ENCODE measurements at places on chromosomes 6 and 20. TPM values are rescaled to one million over a fixed set of nuclear protein-coding genes. Genes with fewer than 3 reads are reported as not detected.

The KHDC1L gene
- not detected for total RNA-seq

The TRMT11 gene
- total RNA-seq = 24.9 TPM

The PCMT1 gene
- 105 TPM for total RNA-seq

The C6orf15 gene
- not detected for total RNA-seq

The CYP24A1 gene
- total RNA-seq = not detected

The KCNB1 gene
- 32.3 TPM for total RNA-seq

The PPP1R16B gene
- 3.7 TPM for total RNA-seq

The WFDC5 gene
- not detected for total RNA-seq

- peaks cover 23% of the 10 kb centered on the region for H3K4me1 ChIP-seq
- no peak for DNase-seq
- no peaks in the 10 kb centered on the region for H3K27me3 ChIP-seq
- H3K4me3 ChIP-seq = peak overlapping the region; percentile 95
Measured at GRCh38 chr20:33490934-33491656, 1.2 kb downstream of the CBFA2T2 start.

GRCh38 chr20:20796766-20797440, 84.5 kb upstream of the RALGAPA2 start:
- H3K27me3 ChIP-seq = no peaks in the 10 kb centered on the region
- no peaks in the 10 kb centered on the region for H3K36me3 ChIP-seq
- no peak overlapping the region for H3K27ac ChIP-seq
- no peak for DNase-seq

DNA sequence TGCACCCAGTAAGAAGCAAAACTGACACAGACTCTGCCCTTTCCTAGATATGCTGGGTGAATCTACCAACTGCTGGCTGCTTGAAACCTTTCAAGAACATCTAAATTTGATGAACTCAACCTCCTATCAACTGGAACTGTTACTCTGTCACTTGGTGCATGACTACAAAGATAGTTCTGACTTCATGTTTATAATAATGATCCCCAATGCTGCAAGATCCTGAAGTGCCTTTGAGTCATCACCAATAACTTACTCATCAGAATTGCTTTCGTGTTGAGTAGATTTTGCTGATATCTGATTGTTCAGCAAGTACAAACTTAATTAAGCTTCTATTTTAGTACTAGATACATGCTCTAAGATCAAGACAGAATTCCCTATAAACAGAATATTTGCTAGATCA, 100.2 kb upstream of the ARMC2 start:
- H3K4me1 ChIP-seq = peaks cover 4% of the 10 kb centered on the region
- DNase-seq = no peak
- H3K27me3 ChIP-seq = no peaks in the 10 kb centered on the region
- no peak overlapping the region for H3K4me3 ChIP-seq

GRCh38 chr6:46799657-46800056, 6.5 kb downstream of the MEP1A start:
- no peak overlapping the region for H3K4me3 ChIP-seq
- H3K27me3 ChIP-seq = no peaks in the 10 kb centered on the region
- H3K36me3 ChIP-seq = no peaks in the 10 kb centered on the region
- H3K4me1 ChIP-seq = no peaks in the 10 kb centered on the region
- no peak for DNase-seq
- H3K27ac ChIP-seq = no peak overlapping the region

- no peaks in the 10 kb centered on the region for H3K4me1 ChIP-seq
- no peak overlapping the region for H3K27ac ChIP-seq
- H3K36me3 ChIP-seq = peaks cover 10% of the 10 kb centered on the region
- DNase-seq = no peak
- no peaks in the 10 kb centered on the region for H3K27me3 ChIP-seq
Measured at GRCh38 chr6:150734235-150734634, 131.3 kb upstream of the MTHFD1L start.

- H3K4me3 ChIP-seq = peak overlapping the region; percentile 87
- no peaks in the 10 kb centered on the region for H3K27me3 ChIP-seq
- H3K27ac ChIP-seq = peak overlapping the region; percentile 91
Measured at GRCh38 chr6:30345852-30346251, 896 bp downstream of the RPP21 start.

GRCh38 chr6:142796571-142796970, 148.4 kb downstream of the HIVEP2 start:
- H3K36me3 ChIP-seq = no peaks in the 10 kb centered on the region
- no peaks in the 10 kb centered on the region for H3K4me1 ChIP-seq
- DNase-seq = no peak
- H3K27ac ChIP-seq = no peak overlapping the region

DNA sequence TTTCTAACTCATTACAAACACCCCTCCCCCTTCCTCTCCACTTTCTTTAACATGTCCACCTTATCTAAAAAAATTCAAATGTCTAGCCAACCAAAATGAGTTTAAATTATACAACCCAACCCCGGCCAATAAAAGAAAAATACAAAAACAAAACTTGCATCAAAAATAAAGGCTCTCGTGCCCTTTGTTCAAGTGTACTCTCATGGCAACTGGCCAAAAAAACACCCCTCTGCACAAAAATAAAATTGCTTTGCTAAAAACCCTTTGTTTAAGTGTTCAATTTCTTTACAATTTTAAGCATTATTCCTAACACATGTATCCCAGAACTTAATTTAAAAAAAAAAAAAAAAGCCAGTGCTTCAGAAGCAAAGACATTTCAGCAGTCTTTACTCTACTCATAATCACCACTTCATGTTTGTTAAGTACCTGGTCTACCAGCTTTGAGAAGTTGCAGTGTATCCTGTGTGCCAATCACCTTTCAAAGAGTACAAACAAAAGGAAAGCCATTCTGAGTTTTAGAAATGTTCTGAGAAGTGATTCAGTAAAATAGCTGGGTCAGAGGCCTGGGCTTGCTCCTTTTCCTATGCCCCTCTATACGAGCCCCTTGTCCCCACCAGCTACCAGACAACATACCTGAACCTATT, 87.5 kb downstream of the MDN1 start:
- H3K4me1 ChIP-seq = no peaks in the 10 kb centered on the region
- H3K36me3 ChIP-seq = peaks cover 85% of the 10 kb centered on the region

- H3K36me3 ChIP-seq = no peaks in the 10 kb centered on the region
- no peak overlapping the region for H3K27ac ChIP-seq
- no peaks in the 10 kb centered on the region for H3K4me1 ChIP-seq
- no peak overlapping the region for H3K4me3 ChIP-seq
Measured at GRCh38 chr20:684676-685319, 9.2 kb upstream of the SCRT2 start.

- DNase-seq = peak; percentile 57
- H3K4me1 ChIP-seq = no peaks in the 10 kb centered on the region
- no peaks in the 10 kb centered on the region for H3K27me3 ChIP-seq
- no peaks in the 10 kb centered on the region for H3K36me3 ChIP-seq
- no peak overlapping the region for H3K27ac ChIP-seq
- H3K4me3 ChIP-seq = no peak overlapping the region
Measured at GRCh38 chr6:52103623-52104022, 16.2 kb upstream of the PKHD1 start.

DNA sequence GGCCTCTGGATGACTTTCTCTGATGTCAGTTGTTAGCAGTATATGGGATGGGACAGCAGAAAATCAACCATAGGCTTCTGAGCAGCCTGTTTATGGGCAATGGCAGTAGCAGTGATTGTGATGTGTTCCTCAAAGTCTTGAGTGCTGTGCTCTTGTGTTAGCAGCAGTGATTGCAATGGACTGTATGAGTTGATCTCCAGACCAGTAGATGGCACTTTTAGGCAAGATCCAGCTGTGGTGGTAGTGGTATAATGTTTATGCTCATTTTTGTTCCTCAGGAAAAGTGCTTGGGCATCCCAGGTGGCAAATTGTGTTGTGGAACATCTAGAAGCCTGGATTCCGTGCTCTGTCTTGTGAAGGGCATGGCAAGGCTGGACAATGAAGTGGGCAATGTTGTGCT, 181.6 kb upstream of the SYNCRIP start:
- no peak overlapping the region for H3K27ac ChIP-seq
- no peak overlapping the region for H3K4me3 ChIP-seq
- H3K27me3 ChIP-seq = no peaks in the 10 kb centered on the region
- no peaks in the 10 kb centered on the region for H3K4me1 ChIP-seq
- H3K36me3 ChIP-seq = no peaks in the 10 kb centered on the region

DNA sequence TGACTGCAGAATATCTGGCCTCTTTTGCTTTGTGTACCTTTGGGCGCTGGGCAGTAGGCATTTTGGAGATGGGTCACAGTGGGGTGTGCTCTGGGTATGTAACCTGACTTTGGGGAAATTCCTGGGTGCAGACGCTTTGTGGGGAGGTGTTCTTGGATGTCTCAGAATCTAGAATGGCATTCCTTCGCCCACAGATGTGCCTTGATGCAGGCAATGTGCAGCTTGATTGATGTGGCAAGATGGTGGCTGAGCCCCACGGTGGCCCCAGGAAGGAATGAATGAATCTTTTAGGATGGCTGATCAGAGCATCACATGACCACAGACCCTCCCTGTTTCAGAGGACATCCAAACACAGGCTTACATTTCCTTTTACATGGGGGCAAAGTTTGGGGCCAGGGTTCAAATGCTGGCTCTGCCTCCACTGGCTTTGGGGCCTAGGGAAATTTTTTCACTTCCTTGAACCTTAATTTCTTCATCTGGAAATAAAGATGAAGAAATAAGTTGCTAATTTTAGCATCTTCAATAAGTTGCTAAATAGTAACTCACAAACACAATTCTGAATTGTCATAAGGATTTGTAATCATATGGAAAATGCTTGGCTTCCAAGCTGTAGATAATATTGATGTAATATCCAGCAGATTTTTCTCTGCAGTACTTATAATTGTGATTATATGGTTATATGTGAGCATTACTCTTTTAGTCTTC, 5.6 kb downstream of the PPP1R16B start:
- no peak overlapping the region for H3K27ac ChIP-seq
- no peak for DNase-seq
- H3K4me1 ChIP-seq = peaks cover 27% of the 10 kb centered on the region
- no peaks in the 10 kb centered on the region for H3K36me3 ChIP-seq
- H3K4me3 ChIP-seq = no peak overlapping the region

GRCh38 chr20:19045371-19045770, 167.1 kb upstream of the SLC24A3 start:
- H3K36me3 ChIP-seq = no peaks in the 10 kb centered on the region
- DNase-seq = peak; percentile 45
- no peaks in the 10 kb centered on the region for H3K27me3 ChIP-seq
- no peak overlapping the region for H3K27ac ChIP-seq

- no peaks in the 10 kb centered on the region for H3K36me3 ChIP-seq
- no peak for DNase-seq
- peak overlapping the region; percentile 49 for H3K27ac ChIP-seq
Measured at GRCh38 chr20:33971147-33971975, 22.4 kb upstream of the RALY start.

DNA sequence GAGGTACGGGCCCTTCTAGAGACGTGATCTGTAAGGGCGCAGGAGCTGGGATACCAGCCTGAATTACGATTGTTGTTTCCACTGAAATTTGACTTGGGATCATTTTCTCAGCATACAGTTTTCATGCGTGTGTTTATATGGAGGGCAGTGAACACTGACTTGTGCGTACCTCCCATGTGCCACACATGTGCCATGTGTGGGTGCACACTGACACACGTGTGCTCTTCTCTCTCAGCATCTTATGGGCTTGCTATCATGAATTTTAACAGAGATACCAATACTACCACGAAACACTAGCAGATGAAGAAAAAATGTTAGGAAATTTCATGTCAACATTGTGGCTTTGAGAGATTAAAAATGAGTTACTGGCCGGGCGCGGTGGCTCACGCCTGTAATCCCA, 39.1 kb downstream of the L3MBTL3 start:
- no peaks in the 10 kb centered on the region for H3K4me1 ChIP-seq
- H3K27me3 ChIP-seq = no peaks in the 10 kb centered on the region
- H3K4me3 ChIP-seq = no peak overlapping the region
- no peak for DNase-seq

DNA sequence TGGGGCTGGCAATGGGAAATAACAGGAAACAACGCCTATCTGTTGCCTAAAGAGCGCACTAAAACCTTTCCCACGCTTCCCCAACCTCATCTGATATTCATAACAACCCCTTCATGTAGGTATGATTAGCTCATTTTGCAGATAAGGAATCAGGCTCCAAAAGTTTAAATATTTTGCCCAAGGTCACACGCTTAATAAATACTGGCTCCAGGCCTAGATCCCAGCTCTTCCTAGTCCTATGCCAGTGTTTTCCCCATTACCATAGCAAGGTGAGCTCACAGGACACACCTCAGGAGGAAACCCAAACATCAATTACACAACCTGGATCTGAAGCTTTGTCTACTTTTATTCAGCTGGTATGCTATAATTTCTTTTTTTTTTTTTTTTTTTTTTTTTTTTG, 19.6 kb downstream of the MBOAT1 start:
- H3K4me3 ChIP-seq = no peak overlapping the region
- H3K36me3 ChIP-seq = no peaks in the 10 kb centered on the region
- H3K27ac ChIP-seq = no peak overlapping the region
- no peaks in the 10 kb centered on the region for H3K4me1 ChIP-seq

DNA sequence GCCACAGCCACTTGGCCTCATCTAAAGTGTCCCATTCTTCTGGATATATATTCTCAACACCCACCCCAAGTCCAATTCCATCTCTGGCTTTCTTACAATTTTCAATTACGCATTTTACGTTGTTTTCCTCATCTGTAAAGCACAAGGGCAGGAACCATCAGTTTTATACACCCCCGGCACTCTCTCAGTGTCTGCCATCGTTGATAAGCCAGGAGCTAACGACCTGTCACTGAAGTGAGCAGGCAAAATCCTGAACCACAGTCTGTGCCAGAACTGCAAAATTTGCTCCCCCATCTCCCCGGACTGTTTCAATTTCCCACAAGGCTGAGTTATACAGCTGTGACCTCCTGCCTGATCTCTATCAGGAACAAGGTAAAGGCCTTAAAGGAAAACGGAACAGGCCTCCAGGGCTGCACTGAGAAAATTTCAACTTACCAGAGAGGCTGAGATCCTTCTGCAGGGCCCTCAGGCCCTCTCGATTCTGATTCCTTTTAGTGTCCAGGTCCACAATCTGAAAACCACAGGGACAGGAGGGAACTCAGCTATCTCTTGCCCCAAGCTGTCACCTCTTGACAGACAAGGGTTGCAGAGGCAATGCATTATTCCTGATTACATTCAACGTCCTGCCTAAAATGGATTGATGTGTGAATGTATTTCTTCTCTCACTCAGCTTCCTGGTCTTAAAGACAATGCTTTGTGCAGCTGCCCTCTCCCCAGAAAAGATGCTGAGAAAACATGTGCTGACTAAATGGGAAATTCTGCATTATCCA, 1.8 kb downstream of the PDRG1 start:
- H3K36me3 ChIP-seq = peaks cover 47% of the 10 kb centered on the region
- H3K27me3 ChIP-seq = no peaks in the 10 kb centered on the region
- DNase-seq = no peak

GRCh38 chr20:12201289-12201991, 283.7 kb downstream of the BTBD3 start:
- DNase-seq = no peak
- H3K36me3 ChIP-seq = no peaks in the 10 kb centered on the region
- no peak overlapping the region for H3K27ac ChIP-seq
- no peaks in the 10 kb centered on the region for H3K4me1 ChIP-seq

Data from esophagus muscularis mucosa (tissue), 4 donors.